SK-MEL-5 (cell line): ENCODE measurements at places on chromosomes 6 and 20. TPM values are rescaled to one million over a fixed set of nuclear protein-coding genes. Genes with fewer than 3 reads are reported as not detected.

Gene C2
- 9.4 and 10.1 TPM in 2 replicates for total RNA-seq

Gene GJA10
- total RNA-seq: not detected in 2 replicates

Gene PROKR2
- total RNA-seq: not detected in 2 replicates

Gene SLC17A2
- total RNA-seq: not detected in 2 replicates

Gene SRSF12
- 0.13 and 0.21 TPM in 2 replicates for total RNA-seq

Gene CLVS2
- total RNA-seq: not detected in 2 replicates

Gene SEL1L2
- total RNA-seq: not detected in 2 replicates
